ENCODE measurements at places on chromosomes 7 and 10.

GRCh38 chr10:78966182-78966787 lies 102.5 kb upstream of the ZMIZ1 start:
- DNase-seq, result no peak

- no peak for DNase-seq
Observed at GRCh38 chr10:24916365-24916764, 36.0 kb downstream of the PRTFDC1 start.

GRCh38 chr10:17058093-17058492 lies 71.5 kb downstream of the CUBN start:
- DNase-seq, result no peak

DNA sequence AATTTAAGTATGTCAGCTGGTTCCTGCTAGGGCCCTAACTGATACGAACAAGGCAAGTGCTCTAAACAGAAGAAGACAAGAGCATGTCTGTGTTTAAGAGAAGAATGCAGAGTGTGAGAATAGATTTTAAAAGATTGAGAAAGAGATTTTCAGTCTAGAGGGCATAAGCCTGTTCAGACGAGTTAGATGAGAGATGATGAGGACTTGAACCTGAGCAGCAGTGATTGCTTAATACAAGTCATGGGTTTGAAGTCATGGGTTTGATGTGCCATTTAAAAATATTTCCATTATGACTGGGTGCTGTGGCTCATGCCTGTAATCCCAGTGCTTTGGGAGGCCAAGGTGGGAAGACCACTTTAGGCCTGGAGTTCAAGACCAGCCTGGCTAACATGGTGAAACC lies 108.9 kb upstream of the PLXDC2 start:
- no peak for DNase-seq

- no peak for DNase-seq
Observed at GRCh38 chr10:120783867-120784266, 67.3 kb upstream of the WDR11 start.

DNA sequence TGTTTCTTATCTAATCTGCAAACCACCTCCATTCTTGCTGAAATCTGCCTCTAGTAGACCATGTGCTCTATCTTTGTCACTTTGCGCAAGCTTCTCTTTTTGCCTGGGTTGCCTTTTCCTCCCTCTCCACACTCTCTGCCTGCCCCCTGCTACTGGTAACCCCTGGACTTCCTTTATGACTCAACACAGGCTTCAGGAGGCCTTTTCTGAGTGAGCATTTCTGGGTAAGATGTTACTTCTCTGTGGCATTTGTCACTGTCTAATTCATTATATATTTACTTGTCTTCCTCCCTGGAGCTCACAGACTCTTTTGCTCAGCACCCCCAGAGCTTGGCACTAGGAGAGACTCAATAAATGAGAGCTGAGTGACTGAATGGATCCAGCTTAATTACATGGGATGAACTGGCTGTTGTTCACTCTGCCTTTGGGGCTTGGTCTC lies 8.4 kb downstream of the GOLGA7B start:
- DNase-seq, result no peak

GRCh38 chr10:70267161-70267933 lies 16.5 kb downstream of the NPFFR1 start:
- no peak for DNase-seq

DNA sequence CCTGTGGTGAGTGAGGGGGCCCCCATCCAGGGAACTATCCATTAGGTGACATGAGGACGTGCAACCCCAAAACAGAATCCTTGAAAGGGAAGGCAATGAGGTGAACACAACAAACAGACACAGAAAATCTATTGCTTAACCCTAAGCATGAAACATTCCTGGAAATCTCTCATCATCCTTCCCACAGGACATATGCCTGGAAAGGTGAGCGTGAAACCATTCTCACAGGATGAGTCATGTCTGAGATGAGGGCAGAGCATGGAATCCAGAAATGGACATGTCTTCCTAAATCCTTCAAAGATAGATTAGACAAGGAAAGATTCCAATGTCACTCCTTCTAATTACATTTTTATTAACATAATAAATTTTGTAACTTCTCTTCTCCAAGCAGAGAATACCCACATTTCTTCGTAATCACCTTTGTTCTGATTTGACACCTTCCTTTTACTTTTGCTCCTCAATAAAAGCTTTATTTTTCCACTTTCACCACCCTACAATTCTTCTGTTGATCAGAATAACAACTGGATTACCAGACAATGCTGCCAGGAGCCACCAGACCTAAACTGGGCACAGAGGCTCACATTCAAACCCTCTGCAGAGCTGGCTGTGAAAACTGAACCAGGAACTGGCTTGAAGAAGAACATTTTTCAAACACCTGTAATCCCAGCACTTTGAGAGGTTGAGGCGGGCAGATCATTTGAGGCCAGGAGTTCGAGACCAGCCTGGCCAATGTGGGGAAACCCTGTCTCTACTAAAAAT lies 67.2 kb downstream of the COBL start:
- DNase-seq, result no peak

GRCh38 chr7:136114966-136115762 lies 138.0 kb upstream of the MTPN start:
- DNase-seq, result peak; percentile 75

DNA sequence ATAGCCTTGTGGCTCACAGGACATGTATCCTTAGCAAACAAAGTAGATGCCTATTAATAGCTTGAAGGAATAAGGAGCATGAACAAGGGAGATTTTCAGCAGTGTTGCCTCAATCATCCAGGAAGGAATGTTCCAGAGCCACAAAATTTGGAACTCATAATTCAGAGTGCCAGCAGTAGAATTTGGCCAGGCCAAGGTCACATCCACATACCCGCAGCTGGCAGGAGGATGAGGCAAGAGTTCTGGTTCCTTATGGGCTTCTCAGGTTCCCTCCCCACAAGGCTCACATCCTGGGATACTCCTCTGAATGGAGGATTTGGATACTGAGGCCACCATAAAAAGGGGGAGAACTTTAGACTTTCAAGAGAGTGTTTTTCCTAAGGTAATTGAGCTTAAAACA lies 45.8 kb downstream of the SUFU start:
- no peak for DNase-seq

DNA sequence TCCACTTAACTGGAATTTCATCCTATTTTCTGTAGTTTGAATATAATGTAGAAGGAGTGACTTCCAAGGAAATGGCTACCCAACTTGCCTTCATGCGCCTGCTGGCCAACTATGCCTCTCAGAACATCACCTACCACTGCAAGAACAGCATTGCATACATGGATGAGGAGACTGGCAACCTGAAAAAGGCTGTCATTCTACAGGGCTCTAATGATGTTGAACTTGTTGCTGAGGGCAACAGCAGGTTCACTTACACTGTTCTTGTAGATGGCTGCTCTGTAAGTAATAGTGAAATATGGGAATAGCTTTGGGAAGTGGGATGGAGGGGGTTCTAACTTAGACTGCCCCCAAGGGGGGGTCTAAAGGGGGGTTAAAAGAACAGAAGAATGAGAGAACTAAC lies 34.5 kb downstream of the COL1A2 start:
- DNase-seq, result no peak

DNA sequence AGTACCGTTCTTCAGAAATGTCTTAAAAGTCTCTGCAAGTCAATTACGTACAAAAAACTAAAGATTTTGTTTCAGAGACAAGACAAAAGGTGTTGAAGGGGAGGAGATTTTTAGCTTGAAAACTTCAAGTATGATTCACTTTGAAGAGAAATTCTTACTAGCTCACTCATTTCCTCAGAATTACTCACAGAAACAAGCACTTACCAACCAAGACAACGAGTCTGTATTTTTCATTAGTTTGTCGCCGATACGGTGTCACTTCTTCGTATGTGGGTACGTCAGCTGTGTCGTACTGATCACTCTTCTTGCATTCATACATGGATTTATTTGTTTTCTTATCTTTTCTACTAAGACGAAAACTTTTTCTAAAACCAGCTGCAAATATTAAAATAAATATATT lies 90.6 kb upstream of the ODAD2 start:
- DNase-seq, result no peak

GRCh38 chr10:18195060-18195799 lies 55.0 kb downstream of the CACNB2 start:
- DNase-seq, result no peak

- no peak for DNase-seq
Observed at GRCh38 chr10:63633677-63634487, 112.7 kb downstream of the REEP3 start.

- no peak for DNase-seq
Observed at GRCh38 chr10:80465451-80465835, 11.3 kb downstream of the TSPAN14 start.

- DNase-seq, result no peak
Observed at GRCh38 chr10:50375051-50375452, 123.7 kb upstream of the ASAH2 start.

- no peak for DNase-seq
Observed at GRCh38 chr7:98276241-98276761, 5.2 kb upstream of the BRI3 start.

DNA sequence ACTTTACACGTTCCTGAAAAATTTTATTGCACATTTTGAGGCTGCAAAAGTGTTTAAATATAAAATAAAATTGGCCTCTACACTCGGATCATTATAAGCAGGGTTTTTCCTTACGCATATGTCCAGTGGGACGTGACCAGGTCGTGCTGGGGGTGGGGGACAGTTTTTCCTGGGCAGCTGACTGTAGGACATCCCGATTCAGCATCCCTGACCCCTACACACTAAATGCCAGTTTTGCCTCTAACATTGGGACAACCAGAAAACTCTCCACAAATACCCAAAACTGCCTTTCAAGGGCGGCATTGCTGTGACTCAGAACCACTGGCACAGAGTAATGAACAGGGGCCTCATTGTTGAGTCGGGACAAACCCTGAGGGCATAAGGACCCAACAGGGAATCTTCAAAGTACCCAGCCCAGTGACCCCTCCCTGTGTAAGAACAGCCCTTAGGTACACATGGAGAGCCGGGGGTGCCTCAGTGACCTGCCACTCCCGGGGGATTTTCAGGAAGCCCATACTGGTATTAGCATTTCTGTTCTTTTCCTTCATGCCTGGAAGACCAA lies 170.6 kb downstream of the ARHGAP21 start:
- DNase-seq, result no peak

DNA sequence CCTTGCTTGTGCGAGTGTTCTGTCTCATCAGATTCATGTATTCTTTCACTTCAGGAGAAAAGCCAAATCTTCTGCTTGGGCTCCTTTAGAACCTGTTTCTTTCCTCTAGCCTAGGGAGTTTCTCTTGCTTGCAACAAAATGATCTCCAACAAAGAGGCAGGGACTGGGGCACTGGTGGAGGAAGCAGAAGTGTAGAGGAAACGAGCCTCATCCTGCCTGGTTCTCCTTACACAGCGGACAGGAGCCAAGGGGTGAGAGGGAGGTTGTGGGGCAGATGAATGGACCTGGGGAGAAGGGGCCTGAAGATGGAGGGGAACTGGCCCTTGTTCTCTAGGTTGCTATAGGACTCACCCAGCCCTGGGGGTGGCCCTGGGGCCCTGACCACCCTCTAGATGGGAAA lies 141.1 kb downstream of the PKD1L1 start:
- no peak for DNase-seq

DNA sequence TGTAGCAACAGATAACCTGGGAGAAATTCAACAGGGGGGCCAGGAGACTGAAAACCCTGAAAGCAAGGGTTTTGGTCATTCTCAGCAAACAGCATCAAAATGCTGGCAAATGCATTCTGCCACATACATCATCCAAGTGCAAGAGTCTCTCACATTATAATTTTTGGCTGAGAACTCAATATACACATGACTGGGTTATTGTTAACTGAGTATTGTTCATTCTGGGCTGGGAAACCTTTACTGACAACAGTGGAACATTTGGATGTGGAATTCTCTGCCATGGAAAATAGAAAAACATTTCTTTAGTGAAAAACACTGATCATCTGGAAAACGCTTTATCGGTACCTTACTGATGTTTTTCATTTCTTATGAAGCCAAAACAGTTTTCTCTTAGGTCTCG lies 73.1 kb upstream of the MET start:
- DNase-seq, result no peak

GRCh38 chr7:78601728-78602127 lies 803.2 kb downstream of the PHTF2 start:
- no peak for DNase-seq

- DNase-seq, result peak; percentile 94
Observed at GRCh38 chr10:18659125-18659818, at the start of gene ARL5B. Gene ARL5B, plus strand, starts transcription at chr10:18659431. Its CDS starts 207 bp downstream, at chr10:18659638.

DNA sequence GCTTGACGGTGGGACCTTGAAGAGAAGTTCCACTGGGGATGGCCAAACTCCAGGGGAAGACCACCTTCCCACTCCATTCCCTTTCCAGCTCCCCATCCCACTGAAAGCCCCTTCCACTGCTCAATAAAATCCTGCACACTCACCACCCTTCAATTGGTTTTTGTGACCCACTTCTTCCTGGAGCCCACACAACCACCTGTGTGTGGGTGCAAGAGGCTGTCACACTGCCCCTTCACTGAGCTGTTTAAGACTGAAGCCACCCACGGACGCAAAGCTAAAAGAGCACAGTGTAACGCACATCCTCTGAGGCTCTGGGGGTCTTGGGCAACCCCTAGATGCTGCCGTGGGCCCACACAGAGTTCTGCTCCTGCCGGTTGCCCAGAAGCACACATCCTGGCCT lies 12.8 kb upstream of the PITRM1 start:
- DNase-seq, result no peak

DNA sequence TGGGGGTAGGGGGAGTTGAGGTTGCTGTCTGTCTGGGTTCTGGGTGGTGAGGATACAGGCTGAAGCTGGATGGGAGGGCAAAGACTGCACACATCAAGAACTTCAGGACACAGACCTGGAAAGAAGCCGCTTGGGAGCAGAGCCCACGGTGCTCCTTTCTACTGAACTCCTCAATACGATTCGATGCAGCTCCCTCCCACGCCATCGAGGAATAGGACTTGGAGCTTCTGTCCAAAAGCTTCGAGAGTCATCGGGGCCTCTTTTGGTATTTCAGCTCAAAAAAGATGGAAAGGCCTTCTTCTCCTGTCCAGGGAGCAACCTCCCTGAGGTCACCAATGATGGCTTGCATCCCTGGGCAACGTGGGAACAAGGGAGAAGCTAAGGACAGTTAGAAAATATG lies 407.1 kb upstream of the MGMT start:
- no peak for DNase-seq

DNA sequence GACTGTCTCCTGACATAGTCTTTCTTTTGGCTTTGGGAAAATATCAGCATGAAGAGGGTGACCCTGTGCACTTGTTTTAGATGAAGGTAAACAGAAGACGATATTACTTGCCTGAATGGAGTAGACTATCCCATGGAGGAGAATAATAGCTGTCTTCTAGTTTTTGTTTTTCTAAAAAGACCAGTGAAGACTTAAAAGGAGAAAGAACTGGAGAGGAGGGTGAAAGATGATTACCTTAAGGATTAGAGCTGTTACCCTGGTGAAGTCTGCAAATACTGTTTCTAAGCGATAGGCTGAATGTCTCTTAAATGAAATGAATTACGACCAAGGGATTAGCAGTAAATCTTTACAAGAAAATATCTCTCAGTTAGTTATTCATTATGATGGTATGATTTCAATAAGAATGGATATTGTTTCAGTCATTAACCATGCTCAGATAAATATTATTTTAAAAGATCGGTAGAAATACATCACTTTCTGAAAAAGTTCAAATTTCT lies 255.6 kb upstream of the FERD3L start:
- DNase-seq, result no peak

DNA sequence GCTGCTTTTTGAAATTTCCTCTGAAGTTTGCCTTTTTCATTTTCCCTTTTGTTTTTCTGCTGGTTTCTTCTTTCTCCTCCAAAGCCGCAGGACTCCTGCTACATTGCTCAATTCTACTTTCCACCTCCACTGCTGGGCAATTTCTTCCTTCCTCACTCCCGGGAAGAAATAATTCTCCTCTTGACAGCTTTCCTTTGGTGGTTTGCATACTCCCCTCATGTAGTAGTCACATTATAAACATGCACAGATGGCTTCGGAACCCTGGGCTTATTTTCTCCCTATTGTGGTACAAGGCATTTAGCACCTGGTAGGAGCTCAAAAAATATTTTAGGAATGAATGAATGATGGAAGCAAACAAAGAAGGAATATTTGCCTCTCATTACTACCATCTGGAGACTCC lies 977.2 kb downstream of the LRMDA start:
- no peak for DNase-seq

All from MM.1S (cell line).